Vagina (tissue), 2 donors: ENCODE measurements at places on chromosomes 11 and 22. TPM values are rescaled to one million over a fixed set of nuclear protein-coding genes. Genes with fewer than 3 reads are reported as not detected.

DNA sequence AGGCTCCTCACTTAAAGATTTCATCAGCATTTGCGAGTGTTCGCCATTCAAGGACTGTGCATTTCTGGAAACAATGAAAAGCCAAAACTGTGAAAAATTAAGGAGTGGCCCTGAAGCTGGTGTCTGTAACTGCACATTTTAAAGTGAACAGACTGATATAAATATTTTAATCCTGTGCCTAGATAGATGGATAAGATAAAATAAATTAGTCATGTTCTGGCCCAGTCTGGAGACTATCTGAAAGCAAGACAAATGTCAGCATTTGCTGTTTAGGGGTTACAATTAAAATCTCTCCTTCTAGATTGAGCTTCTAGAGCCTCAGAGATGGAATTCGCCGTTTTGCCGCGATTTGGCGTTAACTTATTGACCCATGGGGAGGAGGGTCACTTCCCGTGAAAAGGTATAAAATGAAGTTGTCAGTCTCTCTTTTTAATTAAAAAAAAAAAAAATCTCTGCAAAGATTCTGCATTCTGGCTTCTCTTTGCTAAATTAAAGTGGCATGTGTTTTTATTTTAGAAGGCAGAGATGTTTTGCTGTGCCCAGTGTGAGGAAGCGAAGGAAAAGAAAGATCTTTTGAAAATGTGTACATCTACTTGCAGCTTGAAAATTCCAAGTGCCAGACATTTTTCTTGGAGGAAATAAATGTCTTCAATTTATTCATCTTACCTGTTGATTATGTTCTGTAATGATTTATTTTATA is 79.7 kb upstream of the WNT7B start:
- no peak for DNase-seq

GRCh38 chr11:92104349-92104748 is 120.3 kb upstream of the FAT3 start:
- DNase-seq, result no peak

DNA sequence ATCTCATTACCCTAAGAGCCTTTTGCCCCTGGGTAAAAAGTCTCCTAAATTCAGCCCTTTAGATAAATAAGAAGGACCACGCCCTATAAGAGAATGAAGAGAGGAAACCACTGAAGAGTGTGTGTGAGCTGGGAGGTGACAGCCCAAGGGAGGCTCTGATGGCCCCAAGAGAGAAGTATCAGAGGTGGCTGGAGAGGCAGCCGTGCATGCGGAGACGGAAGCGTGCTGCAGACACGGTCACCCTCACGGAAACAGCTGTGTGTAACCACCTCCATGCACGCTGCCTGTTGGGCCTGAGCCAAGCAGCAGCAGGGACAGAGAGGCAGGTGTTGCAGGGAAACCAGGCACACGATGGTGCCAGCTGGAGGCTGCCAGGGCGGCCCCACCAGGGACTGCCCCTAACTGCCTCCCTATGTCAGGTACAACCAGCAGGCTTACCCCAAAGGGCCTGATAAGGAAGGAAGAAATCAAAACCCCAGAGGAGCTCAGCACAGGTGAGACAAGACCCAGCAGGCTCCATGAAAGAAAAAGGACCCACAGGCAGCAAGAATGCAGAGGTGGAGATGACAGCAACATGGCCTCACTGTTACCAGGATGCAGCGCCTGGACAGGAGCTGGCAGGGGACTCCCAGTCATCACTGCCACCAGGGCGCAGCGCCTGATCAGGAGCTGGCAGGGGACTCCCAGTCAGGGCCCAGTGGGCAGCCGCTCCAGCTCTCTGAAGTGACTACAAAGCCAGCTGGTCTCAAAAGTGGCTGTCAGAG is 7.8 kb downstream of the LARGE2 start:
- DNase-seq, result peak; percentile 93

DNA sequence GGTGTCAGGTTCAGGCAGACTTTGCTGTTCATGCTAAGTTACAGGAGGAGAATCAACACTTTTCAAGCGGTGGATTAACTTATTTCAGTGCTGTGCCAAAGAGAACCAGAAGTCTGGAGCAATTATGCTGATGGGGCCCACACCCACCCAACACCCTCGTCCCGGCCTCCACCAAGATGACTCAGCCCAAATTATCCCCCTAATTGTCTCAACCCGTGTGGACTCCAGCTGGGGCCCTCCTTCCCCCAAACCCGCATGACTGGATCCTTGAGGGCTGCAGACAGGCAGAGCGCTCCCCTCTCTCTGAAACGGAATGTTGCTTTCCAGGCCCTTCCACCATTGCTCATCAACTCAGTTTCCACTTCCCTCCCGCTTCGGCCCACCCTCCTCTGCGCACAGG is 34.6 kb upstream of the MN1 start:
- no peak for DNase-seq

The APOA5 gene
- not detected for total RNA-seq

The RPL3 gene
- 2,613 TPM for total RNA-seq

The KRTAP5-9 gene
- not detected for total RNA-seq

The GSTT2 gene
- not detected for total RNA-seq

The OR56A1 gene
- total RNA-seq, result not detected
